HepG2 (cell line): ENCODE measurements at places on chromosomes 1 and 21. TPM values are rescaled to one million over a fixed set of nuclear protein-coding genes. Genes with fewer than 3 reads are reported as not detected.

- H3K4me1 ChIP-seq: peaks cover under 1% of the 10 kb centered on the region; the same call in 1 of the 2 replicates
- no peak for DNase-seq
- no peak overlapping the region for H3K27ac ChIP-seq
- no peaks in the 10 kb centered on the region for H3K27me3 ChIP-seq
- no peak overlapping the region for H3K4me3 ChIP-seq
- 0 out of 3 replicates have a peak, but pooled peaks cover 10% of the 10 kb centered on the region for H3K36me3 ChIP-seq
Observed at GRCh38 chr1:2290171-2290578, 62.1 kb downstream of the SKI start.

FCER1G gene
- total RNA-seq: 1.3 and 1.5 TPM in 2 replicates

HORMAD1 gene
- not detected in 2 replicates for total RNA-seq

TNFRSF1B gene
- 0.04 TPM in 1 of 2 replicates, not detected in the other for total RNA-seq

DNA sequence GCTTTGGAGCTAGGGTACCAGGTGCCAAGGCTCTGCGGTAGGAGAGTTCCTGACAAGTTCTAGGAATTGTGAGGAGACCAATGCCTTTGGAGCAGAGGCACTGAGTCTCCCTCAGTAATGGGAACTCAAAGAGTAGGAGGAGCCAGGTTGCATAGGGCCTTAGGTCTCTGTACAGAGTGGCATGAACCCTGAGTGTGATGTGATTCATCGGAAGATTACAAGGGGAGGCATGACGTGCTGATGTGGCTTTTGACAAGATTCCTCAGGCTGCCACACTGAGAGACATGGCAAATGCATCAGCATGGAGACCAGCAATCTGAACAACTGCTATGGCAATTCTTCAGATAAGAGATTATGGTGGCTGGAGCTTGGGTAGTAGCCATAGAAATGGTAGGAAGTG is 94.6 kb upstream of the SLC44A3 start:
- H3K4me1 ChIP-seq: peaks cover 31% of the 10 kb centered on the region
- no peak overlapping the region for H3K27ac ChIP-seq
- DNase-seq: no peak

DNA sequence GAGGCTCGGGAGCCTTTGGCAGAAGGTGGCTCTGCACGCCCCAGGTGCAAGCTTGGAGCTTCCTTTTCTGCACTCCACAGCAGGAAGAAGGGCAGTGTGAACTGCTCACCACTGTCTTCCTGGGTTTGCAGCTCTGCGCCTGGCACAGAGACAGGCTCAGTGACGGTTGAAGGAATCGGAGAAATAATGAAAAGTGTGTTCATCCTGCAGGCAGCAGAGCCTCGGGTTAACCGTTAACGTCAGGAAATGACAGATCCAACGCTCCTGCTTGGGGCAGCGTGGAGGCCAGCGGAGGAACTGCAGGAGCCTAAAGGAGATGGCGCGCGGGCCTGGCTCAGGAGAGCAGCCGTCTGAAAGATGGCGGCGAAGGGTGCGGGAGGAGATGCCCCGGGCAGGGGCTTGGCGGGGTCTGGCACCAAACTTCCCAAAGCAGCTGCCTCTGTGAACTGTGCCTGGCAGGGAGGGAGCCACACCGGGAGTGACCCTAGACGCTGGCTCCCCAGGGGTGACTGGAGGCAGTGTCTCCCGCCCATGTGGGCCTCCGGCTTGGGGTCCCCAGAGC is 10.9 kb upstream of the SAMD11 start:
- H3K36me3 ChIP-seq: no peaks in the 10 kb centered on the region
- peaks cover 33% of the 10 kb centered on the region for H3K27me3 ChIP-seq
- no peak overlapping the region for H3K4me3 ChIP-seq
- no peak overlapping the region for H3K27ac ChIP-seq
- peaks cover 49% of the 10 kb centered on the region for H3K4me1 ChIP-seq
- peak; percentile 56 for DNase-seq

C1orf210 gene
- total RNA-seq: 0.49 and 0.52 TPM in 2 replicates

DNA sequence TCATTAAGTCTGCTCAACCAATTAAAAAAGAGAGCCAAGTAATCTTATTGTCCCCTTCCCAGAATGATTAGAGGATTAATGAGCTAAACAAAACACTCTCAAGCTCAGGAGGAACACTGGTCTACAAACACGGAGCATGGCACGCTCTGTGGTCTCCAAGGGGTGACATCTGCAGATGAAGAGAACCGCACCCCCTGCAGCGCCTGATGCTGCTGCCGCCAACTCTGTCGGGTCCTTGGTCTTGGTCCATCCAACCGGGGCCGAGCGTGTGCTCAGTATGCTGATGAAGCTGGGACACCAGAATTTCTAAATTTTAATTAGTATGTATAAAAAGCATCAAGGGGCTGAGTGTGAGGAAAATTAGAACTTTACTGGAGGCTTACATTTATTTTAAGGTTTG is 82.7 kb downstream of the LPAR3 start:
- no peak overlapping the region for H3K27ac ChIP-seq
- H3K4me3 ChIP-seq: no peak overlapping the region
- H3K36me3 ChIP-seq: no peaks in the 10 kb centered on the region
- no peaks in the 10 kb centered on the region; the same call in 1 of the 2 replicates for H3K27me3 ChIP-seq
